ENCODE measurements at places on chromosomes 16 and 17.

DNA sequence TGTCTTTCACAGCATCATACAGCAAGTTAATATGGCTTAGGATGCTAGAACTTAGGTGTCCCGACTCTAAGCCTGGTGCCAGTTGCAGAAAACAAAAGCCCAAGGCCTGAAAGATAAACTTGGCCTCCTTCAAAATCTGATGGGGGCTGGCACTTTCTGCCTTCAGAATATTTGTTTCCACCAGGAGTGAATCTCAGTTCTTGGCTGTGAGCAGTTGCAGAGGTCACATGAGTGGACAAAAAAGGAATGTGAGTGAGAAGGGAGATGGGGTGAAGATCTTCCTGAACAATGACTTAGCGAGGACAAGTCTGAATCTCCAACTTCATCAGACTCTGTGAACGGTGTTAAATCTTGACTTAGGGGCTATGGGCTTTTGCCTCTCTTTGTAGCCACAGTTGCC is 46.6 kb downstream of the HOXB1 start:
- DNase-seq = no peak

GRCh38 chr17:66420961-66421371 is 118.6 kb downstream of the PRKCA start:
- DNase-seq = no peak

GRCh38 chr17:37789021-37789565 is 44.2 kb upstream of the HNF1B start:
- DNase-seq = no peak

DNA sequence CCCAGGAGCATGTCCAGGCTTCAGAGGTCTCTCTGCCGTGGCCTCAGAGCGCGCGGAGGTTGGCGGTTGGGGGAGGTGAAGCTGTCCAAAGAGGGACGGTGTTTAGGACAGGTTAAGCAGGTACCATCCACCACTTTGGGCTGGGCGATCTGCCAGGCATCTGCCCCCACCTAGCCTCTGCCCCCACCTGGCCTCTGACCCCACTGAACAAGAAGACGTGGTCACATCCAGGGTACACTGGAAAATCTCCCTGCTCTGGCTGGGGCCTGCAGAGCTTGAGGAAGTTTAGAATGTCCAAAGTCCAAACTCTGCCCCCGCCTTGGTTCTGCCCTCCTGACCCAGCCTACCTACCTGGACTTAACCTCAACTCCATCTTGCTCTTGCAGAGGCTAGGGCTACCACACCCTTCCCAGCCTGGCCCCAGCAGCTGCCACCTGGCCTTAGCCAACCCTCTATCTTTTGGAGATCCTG is 1.6 kb downstream of the ITGA3 start:
- no peak for DNase-seq

DNA sequence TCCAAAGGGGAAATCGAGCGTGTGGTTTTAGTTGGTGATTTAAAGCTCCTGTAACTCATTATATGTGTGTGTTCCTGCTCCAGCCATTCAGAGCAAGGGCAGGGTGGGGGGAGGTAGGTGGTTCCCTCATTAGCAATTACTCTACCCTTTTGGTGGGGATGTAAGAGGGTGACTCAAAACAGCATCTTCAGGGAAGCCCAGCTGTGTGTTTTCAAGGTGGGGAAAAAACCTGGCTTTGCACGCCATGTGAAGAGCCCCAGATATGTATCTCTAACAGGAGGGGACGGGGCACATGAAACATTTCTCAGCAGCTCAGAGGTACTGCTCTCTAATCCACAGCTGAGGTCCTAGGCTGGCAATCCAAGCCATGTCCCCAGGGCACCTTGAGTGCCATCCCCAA is 241.3 kb upstream of the ZFHX3 start:
- DNase-seq = no peak

DNA sequence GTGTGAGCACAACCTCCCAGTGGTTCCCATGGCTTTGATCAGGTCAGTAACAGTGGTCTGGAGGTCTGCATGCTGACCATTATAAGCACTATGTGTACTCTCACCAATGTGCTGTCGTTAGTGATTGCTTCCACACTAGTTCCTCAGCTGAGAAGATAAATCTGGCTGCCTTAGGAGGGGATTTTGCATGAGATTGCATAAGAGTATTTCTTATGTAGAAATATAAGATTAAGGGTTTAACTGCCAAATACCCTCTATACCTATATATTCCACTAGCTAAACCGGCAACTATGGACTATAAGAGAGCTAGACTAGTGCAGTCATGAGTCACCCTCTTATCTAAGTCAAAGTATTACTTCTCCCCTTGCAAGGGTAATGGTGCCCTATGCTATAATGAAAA is 580.2 kb downstream of the CDH11 start:
- no peak for DNase-seq

DNA sequence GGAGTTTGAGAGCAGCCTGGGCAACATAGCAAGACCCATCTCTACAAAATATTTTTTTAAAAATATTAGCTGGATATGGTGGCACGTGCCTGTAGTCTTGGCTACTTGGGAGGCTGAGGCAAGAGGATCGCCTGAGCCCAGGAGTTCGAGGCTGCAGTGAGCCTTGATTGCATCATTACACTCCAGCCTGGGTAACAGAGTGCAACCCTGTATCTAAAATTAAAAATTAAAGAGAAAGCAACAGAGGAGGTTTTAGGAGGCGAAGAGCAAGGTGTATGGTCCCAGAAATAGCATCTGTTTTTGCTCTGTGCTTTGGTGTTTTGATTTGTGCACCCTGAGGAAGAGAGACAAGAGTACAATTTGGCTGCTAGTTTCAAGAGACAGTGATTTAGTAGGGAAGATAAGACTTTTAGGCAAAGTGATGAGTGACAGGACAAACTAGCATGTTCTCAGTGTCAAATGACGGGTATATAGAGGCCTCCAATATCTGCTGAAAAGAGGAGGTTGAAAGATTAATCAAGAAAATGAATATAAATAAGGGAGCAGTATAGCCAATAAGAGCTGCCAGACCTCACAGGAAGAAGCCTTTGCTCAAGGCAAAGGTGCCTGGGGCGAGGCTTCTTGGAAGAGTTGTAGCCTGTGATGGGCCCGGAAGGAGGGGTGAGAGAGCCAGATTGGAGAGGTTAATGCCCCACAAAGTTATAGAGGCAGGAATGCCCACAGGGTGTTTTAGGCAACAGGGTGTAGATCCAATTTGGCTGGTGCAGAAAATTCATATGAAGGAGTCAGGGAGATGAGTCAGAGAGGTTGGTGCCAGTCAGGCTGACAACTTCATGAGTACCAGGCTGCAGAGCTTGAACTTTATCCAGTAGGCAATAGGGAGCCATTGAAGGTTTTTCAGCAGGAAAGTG is 11.4 kb downstream of the HLF start:
- no peak for DNase-seq

- DNase-seq = no peak
Measured at GRCh38 chr17:46772475-46773220, 45.8 kb downstream of the WNT3 start.

GRCh38 chr17:44219616-44220212 is at the start of gene UBTF:
TSS of gene UBTF (minus strand) at chr17:44219675. CDS start at chr17:44218229, 1,446 bp downstream.
- DNase-seq = peak; percentile 83

DNA sequence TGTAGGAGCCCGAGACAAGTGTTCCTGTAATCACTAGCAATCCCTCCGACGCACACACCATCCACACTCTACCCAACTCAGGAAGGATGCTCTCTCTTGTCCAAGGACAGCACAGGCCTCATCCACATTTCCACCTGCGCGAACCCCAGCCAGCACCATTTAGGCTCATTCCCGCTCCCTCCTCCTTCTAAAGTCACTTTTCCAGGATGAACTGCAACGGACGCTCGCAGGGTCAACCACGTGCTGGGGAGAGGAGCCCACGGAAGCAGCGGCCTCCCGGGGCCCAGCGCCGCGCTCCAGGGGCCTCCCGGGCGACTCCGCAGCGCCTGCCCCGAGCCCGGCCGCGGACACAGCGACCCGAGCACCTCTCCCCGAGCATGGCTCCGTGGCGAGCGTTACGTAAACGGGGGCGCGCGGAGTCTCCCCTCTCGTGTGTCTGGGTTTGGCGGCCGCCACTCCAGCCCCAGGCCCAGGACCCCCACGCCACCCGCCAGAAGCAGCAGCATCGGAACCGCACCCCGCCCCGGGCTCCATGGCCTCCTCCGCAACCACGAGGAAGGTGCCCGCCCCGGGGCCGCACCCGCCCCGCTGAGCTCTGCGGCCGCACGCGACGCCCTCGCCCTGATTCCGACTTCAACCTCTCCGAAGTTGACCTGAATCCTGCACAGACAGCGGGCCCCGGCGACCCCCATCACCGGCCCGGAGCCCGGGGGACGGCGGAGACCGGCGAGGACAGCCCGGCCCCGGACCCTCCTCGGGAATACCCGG is 668 bp downstream of the USP36 start:
- peak; percentile 33 for DNase-seq

DNA sequence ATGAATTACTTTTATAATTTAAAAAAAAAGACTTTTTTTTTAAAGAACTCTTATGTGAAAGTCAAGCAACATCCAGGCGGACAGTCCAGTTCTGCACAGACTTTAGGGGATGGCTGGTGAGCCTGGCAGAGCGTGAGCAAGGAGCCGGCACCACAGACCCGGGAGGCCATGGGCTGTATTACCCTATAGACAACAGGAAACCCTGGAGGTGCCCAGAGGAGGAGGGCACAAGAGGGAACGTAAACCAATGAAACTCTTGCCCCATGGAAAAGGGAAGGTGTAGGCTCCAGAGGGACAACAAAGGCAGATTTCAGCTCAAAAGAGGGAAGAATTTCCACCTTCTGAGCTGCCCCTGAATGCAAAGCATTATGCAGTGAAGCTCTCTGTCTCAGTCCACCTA is 25.5 kb upstream of the RPH3AL start:
- DNase-seq = no peak

DNA sequence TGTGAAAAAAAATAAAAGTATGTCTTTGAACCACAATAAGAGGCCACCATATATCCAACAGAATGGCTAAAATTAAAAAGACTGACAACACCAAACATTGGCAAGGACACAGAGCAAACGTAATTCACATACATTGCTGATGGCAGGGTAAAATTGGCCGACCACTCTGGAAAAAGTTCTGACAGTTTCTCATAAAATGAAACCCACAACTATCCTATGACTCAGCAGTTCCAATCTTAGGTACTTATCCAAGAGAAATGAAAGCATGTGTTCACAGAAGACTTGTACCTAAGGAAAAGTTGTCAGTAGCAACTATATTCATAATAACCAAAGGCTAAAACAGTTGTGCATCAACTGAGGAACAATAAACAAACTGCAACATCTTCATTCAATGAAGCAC is 357.3 kb upstream of the XYLT1 start:
- DNase-seq = no peak

DNA sequence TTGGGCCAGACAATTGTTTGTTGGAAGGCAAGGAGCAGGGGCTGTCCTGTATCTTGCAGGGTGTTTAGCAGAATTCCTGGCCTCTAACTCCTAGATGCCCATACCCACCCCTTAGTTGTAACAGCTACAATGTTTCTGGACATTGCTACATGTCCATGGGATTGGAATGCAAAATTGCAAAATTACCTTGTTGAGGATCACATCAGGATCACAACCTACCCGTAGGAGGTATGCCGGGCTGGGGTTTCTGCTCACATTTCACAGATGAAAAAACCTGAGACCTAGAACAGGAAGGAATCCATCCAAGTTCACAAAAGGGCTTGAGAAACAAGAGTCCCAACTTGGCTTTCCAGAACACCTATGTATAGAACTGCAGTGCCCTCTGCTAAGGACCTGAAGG is 22.7 kb downstream of the NOG start:
- no peak for DNase-seq

DNA sequence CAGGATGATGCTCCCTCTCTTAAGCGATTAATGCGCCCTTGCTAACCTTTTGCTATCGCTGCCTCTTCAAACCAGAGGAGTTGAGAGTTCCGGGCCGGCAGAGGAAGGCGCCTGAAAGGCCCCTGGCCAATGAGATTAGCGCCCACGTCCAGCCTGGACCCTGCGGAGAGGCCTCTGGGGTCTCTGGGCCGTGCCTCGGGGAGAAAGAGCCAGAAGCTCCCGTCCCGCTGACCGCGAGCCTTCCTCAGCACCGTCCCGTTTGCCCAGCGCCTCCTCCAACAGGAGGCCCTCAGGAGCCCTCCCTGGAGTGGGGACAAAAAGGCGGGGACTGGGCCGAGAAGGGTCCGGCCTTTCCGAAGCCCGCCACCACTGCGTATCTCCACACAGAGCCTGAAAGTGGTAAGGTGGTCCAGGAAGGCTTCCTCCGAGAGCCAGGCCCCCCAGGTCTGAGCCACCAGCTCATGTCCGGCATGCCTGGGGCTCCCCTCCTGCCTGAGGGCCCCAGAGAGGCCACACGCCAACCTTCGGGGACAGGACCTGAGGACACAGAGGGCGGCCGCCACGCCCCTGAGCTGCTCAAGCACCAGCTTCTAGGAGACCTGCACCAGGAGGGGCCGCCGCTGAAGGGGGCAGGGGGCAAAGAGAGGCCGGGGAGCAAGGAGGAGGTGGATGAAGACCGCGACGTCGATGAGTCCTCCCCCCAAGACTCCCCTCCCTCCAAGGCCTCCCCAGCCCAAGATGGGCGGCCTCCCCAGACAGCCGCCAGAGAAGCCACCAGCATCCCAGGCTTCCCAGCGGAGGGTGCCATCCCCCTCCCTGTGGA is 16.0 kb upstream of the STH start:
- no peak for DNase-seq

- no peak for DNase-seq
Measured at GRCh38 chr17:14306596-14306995, 5.7 kb downstream of the HS3ST3B1 start.

DNA sequence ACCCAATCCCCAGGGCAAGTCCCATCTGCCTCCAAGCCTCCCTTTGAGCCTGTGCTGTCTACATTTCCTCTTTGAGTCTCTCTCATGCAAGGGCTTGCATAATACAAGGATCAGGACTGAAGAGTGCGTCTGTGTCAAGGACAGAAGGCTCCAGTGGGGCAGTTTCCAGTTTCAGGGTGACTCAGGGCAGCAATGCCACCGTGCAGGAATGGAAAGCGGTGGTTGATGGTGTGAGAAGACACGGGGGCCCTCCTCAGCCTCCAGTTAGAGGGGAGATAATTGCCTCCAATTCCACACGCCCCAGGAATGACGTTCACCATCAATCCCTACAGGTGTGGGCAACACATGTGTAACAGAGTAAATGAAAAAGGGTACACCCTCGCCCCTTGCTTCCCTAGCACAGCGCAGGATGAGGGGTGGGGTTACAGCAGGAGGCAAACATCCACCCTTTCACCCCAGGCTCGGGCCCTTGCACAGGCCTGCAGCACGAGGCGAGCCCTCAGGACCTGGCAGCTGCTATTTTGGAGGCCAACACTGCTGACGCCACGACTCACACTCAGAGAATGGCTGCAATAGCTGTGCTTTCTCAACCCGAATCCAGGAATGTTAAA is 24.8 kb upstream of the SLC25A19 start:
- DNase-seq = peak; percentile 39

- DNase-seq = no peak
Measured at GRCh38 chr16:81357711-81358260, 43.0 kb downstream of the GAN start.
